ENCODE measurements at places on chromosomes 2 and 18.

GRCh38 chr2:69514406-69514805 is 77.2 kb upstream of the NFU1 start:
- DNase-seq: no peak

- DNase-seq: no peak
Measured at GRCh38 chr2:104584393-104584792, 269.5 kb upstream of the POU3F3 start.

DNA sequence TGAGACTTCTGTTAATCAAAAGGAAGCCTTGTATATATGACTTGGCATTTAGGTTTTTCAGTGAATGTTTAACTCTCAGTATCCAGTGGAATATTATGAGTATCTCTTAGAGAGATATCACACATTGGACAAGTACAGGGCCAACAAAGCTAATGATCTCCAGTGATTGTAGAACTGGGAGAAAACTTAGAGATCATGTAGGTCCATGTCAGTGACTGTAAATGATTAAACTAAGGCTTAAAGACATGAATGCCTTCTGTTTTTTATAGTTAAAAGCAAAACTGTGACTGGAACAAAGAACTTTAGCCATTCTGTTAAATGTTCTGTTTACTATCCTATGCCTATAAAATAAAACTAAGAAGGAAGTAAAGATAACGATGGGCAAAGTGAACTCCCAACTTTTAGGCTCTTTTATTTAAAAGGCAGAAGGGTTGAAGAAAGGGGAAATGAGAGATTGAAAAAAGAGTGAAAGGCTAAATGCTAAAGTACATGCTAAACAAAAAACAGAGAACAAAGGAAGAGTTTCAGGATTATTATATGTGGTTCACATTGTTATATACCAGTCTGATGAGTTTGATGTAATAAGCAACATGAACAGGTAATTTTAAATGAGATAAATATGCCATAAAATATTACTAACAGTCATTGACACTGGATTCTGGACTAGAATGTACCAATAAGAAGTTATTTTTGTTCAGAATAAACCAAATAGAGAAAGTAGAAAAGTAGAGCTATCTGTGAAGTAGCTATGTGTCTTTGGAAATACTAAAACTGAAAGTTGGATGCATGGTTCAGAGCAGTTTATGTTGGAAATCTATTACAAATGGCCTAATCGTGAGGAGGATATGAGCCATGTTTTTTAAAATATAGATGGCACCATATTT is 37.1 kb upstream of the TNFRSF11A start:
- DNase-seq: no peak

- no peak for DNase-seq
Measured at GRCh38 chr18:49811151-49811938, 2.0 kb downstream of the ACAA2 start.

All from germinal center (tissue), 1 donor.